Naive thymus-derived CD8-positive, alpha-beta T cell (primary cell): ENCODE measurements at places on chromosomes 1 and 21. TPM values are rescaled to one million over a fixed set of nuclear protein-coding genes. Genes with fewer than 3 reads are reported as not detected.

The ASTN1 gene
- not detected for total RNA-seq

DNA sequence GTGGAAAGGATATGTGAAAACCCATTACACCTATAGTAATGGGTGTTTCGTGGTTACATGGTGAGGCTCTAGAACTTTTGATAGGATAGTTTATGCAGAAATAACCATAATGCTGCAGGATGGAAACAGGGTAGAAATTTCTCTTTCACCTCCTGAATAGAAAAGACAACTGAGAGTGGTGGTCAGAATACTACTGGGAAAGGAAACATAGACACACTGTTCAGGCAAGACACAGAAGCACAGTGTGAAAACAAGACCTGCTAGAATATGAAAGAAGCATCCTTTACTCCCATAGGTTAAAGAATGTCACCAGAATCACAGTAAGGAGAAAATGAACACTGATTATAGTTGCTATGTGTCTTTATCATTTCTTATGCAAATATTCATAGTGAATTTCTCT lies 496.6 kb downstream of the DPYD start:
- H3K4me3 ChIP-seq: no peak overlapping the region
- H3K4me1 ChIP-seq: peaks cover 4% of the 10 kb centered on the region
- DNase-seq: no peak
- H3K27me3 ChIP-seq: no peaks in the 10 kb centered on the region

GRCh38 chr1:198253668-198254067 lies 96.9 kb downstream of the NEK7 start:
- no peaks in the 10 kb centered on the region for H3K27me3 ChIP-seq
- H3K27ac ChIP-seq: no peak overlapping the region
- H3K4me3 ChIP-seq: no peak overlapping the region
- DNase-seq: no peak
- peaks cover 6% of the 10 kb centered on the region for H3K36me3 ChIP-seq

GRCh38 chr1:27356619-27357280 lies 10.0 kb downstream of the MAP3K6 start:
- H3K4me3 ChIP-seq: peak overlapping the region; percentile 86
- H3K27me3 ChIP-seq: no peaks in the 10 kb centered on the region
- H3K4me1 ChIP-seq: peaks cover 49% of the 10 kb centered on the region
- H3K27ac ChIP-seq: peak overlapping the region; percentile 66
- H3K36me3 ChIP-seq: peaks cover 6% of the 10 kb centered on the region
- no peak for DNase-seq

The NMNAT2 gene
- not detected for total RNA-seq

DNA sequence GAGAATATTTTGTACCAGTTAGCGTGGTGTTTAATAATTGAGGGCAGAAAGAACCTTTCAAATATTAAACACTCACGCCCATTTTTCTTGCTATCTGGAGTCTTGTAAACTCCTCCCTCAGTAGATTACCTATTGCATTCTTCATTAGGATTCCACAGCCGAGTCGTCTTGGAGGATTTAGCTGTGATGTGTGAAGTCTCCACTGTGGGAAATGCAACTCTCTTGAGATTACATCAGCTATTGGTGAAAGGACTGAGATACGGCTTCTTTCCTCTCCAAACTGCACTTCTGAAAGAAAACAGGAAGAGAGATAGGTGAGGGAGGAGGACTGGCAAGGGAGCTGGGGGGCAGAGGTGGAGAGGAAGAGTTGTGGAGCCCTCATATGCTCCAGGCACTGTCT lies 36.1 kb downstream of the ACTA1 start:
- H3K36me3 ChIP-seq: no peaks in the 10 kb centered on the region
- peaks cover 37% of the 10 kb centered on the region for H3K27me3 ChIP-seq
- H3K4me3 ChIP-seq: no peak overlapping the region
- no peak overlapping the region for H3K27ac ChIP-seq

GRCh38 chr1:15027515-15027986 lies 126.0 kb upstream of the TMEM51 start:
- H3K27me3 ChIP-seq: no peaks in the 10 kb centered on the region
- H3K36me3 ChIP-seq: no peaks in the 10 kb centered on the region
- no peak overlapping the region for H3K27ac ChIP-seq
- H3K4me3 ChIP-seq: no peak overlapping the region
- DNase-seq: no peak

The CDK18 gene
- total RNA-seq: 5.7 TPM

The CASQ1 gene
- total RNA-seq: not detected

The ERICH3 gene
- not detected for total RNA-seq

- H3K36me3 ChIP-seq: no peaks in the 10 kb centered on the region
- DNase-seq: no peak
- no peak overlapping the region for H3K4me3 ChIP-seq
Measured at GRCh38 chr1:175840787-175841186, 97.4 kb upstream of the TNR start.

The SLC1A7 gene
- total RNA-seq: not detected

The HMGN1 gene
- total RNA-seq: 252 TPM

GRCh38 chr1:155946633-155947219 lies 5.3 kb downstream of the RXFP4 start:
- H3K27ac ChIP-seq: peak overlapping the region; percentile 92
- no peak for DNase-seq
- H3K4me1 ChIP-seq: peaks cover 57% of the 10 kb centered on the region
- peak overlapping the region; percentile 33 for H3K4me3 ChIP-seq

DNA sequence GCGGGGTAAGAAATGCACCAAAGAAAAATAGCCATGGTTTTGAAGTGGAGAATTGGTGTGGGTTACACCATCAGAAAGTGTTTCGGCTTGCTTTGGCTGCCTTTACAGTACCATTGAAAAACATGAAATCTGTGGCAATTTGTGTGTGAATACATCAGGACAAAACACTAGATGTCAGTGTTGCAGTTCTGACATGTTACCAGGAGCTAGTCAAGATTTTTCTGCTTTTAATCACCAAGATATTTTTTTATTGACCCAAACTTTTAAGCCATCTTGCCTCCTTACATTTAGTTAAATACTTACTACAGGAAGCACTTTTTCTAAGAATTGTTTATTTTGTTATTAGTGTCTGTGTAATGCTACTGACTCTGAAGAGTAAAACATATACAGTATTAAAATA lies 14.3 kb downstream of the RRP15 start:
- peaks cover 7% of the 10 kb centered on the region for H3K36me3 ChIP-seq
- H3K27ac ChIP-seq: no peak overlapping the region

GRCh38 chr1:24409535-24409934 lies 4.0 kb downstream of the STPG1 start:
- no peak overlapping the region for H3K27ac ChIP-seq
- peaks cover 8% of the 10 kb centered on the region for H3K36me3 ChIP-seq
- no peaks in the 10 kb centered on the region for H3K27me3 ChIP-seq
- H3K4me3 ChIP-seq: no peak overlapping the region
- no peak for DNase-seq

- H3K4me3 ChIP-seq: no peak overlapping the region
- no peak for DNase-seq
- H3K4me1 ChIP-seq: no peaks in the 10 kb centered on the region
Measured at GRCh38 chr21:36684957-36685714, 13.8 kb upstream of the SIM2 start.

The MXRA8 gene
- 7.4 TPM for total RNA-seq

The CASQ2 gene
- not detected for total RNA-seq

The CORT gene
- 0.44 TPM for total RNA-seq

GRCh38 chr1:145906954-145907753 lies 2.7 kb downstream of the ITGA10 start:
- H3K4me1 ChIP-seq: peaks cover 5% of the 10 kb centered on the region
- no peaks in the 10 kb centered on the region for H3K27me3 ChIP-seq
- no peak overlapping the region for H3K4me3 ChIP-seq
- no peaks in the 10 kb centered on the region for H3K36me3 ChIP-seq
- DNase-seq: no peak

GRCh38 chr21:26519142-26519541 lies 53.9 kb downstream of the CYYR1 start:
- H3K27ac ChIP-seq: no peak overlapping the region
- H3K36me3 ChIP-seq: no peaks in the 10 kb centered on the region
- H3K4me3 ChIP-seq: no peak overlapping the region
- no peaks in the 10 kb centered on the region for H3K4me1 ChIP-seq

- no peak for DNase-seq
- no peak overlapping the region for H3K27ac ChIP-seq
- no peak overlapping the region for H3K4me3 ChIP-seq
- no peaks in the 10 kb centered on the region for H3K4me1 ChIP-seq
Measured at GRCh38 chr1:245483247-245483646, 328.5 kb downstream of the KIF26B start.

DNA sequence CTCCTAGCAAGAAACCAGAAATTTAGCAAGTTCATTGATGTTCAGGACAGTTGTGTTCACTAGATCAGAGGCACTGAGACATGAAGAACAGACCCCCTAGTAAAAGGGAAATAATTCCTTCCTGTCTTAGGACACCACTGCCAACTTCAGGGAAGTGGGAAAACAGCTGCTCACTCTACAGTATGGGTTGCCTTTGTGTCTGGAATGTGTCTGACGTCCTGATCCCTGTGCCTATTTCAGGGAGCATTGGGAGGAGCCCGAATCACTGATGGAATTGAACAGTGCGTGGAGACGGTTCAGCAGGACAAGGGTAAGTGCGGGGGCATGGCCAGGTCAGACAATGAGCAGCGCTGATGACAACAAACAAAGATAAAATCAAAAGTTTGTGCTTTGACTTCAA lies 21.0 kb downstream of the S100A11 start:
- H3K27ac ChIP-seq: no peak overlapping the region
- peaks cover 2% of the 10 kb centered on the region for H3K27me3 ChIP-seq
- no peaks in the 10 kb centered on the region for H3K36me3 ChIP-seq
- H3K4me3 ChIP-seq: no peak overlapping the region
- no peak for DNase-seq

GRCh38 chr21:21751286-21751685 lies 753.1 kb downstream of the NCAM2 start:
- H3K27me3 ChIP-seq: no peaks in the 10 kb centered on the region
- no peak for DNase-seq
- H3K4me3 ChIP-seq: no peak overlapping the region

DNA sequence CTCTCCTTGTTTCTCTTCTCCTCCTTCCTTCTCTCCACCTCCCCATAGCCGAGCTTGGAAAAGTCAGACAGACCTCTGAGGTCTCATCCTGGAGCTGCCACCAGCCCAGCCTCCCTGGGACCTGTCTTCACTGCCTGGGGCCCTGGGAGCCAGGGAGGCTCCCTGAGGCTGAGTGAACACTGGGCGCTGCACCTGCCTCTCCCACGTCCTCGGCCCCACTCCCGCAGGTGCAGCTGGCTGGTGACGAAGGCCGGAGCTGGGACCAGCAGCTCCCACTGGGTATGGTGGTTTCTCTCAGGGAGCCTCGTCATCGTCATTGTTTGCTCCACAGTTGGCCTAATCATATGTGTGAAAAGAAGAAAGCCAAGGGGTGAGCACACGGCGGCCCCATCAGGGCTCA lies 5.3 kb downstream of the TNFRSF14 start:
- no peaks in the 10 kb centered on the region for H3K27me3 ChIP-seq
- no peak for DNase-seq
- H3K36me3 ChIP-seq: no peaks in the 10 kb centered on the region
- peaks cover 48% of the 10 kb centered on the region for H3K4me1 ChIP-seq
- peak overlapping the region; percentile 54 for H3K4me3 ChIP-seq

GRCh38 chr21:31480228-31480627 lies 136.2 kb upstream of the TIAM1 start:
- H3K27me3 ChIP-seq: no peaks in the 10 kb centered on the region
- H3K4me1 ChIP-seq: no peaks in the 10 kb centered on the region
- H3K36me3 ChIP-seq: peaks cover 16% of the 10 kb centered on the region
- DNase-seq: no peak
- H3K27ac ChIP-seq: no peak overlapping the region

DNA sequence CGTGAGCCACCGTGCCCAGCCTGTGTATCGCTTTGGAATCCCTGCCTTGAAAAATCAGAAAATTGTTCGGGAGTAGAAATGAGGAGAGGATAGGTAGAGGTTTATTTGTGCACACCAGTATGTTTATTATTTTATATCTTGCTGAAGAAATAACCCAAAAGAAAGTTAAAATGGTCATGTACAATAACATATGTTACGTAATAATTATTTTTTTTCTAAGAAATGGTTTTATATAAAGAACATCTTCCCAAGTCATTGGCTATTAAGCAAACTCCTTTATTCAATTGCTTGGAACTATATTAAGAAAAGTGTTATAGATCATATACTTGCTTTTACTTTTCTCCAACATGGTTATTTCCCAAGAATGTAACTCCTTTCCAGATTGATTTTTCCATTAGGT lies 171.8 kb downstream of the PHTF1 start:
- no peak for DNase-seq
- no peak overlapping the region for H3K27ac ChIP-seq
- no peak overlapping the region for H3K4me3 ChIP-seq
- no peaks in the 10 kb centered on the region for H3K4me1 ChIP-seq

- no peak for DNase-seq
- no peaks in the 10 kb centered on the region for H3K4me1 ChIP-seq
- H3K4me3 ChIP-seq: no peak overlapping the region
- no peak overlapping the region for H3K27ac ChIP-seq
- H3K27me3 ChIP-seq: no peaks in the 10 kb centered on the region
Measured at GRCh38 chr1:167118188-167118587, 24.3 kb downstream of the STYXL2 start.

DNA sequence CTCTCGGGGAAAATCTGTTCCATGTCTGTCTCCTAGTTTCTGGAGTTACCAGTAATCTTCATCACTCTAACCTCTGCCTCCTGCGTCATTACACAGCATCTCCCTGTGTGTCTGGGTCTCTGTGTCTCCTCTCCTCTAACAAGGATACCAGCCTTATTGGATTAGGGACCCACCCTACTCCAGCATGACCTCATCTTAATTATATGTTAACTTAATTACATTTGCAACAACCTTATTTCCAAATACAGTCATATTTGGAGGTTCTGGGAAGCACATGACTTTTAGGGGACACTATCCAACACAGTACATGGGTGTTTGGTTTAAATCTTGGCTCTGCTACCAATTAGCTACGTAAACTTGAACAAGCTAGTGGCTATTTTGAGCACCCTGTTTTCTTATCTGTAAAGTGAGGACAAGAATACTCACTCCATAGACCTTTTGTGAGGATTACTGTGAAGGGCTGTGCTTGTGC lies 83.9 kb upstream of the SGIP1 start:
- H3K27me3 ChIP-seq: peaks cover 3% of the 10 kb centered on the region
- peaks cover 12% of the 10 kb centered on the region for H3K4me1 ChIP-seq
- H3K4me3 ChIP-seq: no peak overlapping the region
- no peaks in the 10 kb centered on the region for H3K36me3 ChIP-seq
- no peak for DNase-seq

DNA sequence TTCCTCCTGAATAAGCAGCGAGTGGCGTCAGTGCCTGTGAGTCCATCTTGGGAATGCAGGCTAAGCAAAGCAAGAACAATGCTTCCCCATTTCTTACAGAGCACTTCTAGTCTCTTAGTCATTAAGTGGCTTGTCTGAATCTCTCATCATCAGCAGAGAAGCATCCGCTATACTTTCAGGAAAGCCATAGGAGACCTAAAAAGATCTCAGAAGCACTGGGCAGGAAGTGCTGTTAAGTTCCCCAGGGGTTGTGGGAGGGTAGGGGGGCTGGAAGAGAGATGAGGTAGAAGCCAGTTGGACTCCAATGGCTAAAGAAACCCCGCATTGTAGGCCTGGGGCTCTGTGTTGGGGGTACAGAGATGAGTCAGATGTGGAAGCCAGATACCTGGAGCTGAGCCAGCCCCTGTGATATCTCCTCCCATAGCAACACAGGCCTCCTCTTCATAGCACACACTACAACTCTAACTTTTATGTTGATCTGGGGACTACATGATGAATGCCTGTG lies 44.9 kb downstream of the SYT6 start:
- H3K27ac ChIP-seq: no peak overlapping the region
- no peak for DNase-seq
- peaks cover 9% of the 10 kb centered on the region for H3K4me1 ChIP-seq

GRCh38 chr1:244339776-244340175 lies 111.9 kb downstream of the ADSS2 start:
- no peaks in the 10 kb centered on the region for H3K36me3 ChIP-seq
- no peak for DNase-seq
- no peak overlapping the region for H3K4me3 ChIP-seq
- H3K27ac ChIP-seq: peak overlapping the region; percentile 51

GRCh38 chr1:239184561-239185244 lies 201.7 kb upstream of the CHRM3 start:
- DNase-seq: no peak
- no peaks in the 10 kb centered on the region for H3K27me3 ChIP-seq
- no peaks in the 10 kb centered on the region for H3K36me3 ChIP-seq
